Amygdala (tissue), 56 donors: ENCODE measurements at places on chromosomes 5 and 9.

GRCh38 chr5:154236011-154236410, 45.5 kb downstream of the GALNT10 start:
- no peak for DNase-seq

DNA sequence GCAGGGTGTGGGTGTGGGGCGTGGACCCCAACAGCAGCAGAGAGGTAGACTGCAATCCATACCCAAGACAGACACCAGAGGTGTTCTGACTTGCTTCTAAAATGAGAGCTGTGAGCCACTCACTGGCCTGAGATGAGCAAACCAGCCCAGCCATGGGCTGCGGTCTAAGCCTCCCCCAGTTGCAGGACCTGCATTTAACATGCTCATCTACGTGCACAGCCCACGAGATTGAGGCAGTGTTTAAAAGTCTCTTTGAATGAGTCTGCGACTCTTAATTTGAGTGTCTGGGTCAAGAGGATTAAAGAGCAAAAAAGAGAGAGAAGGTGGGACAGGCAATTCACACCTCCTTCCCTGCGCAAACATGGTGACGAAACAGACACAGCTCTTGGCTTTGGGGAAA, 5.9 kb downstream of the SURF4 start:
- no peak for DNase-seq

GRCh38 chr9:27722866-27723265, 149.6 kb upstream of the C9orf72 start:
- DNase-seq = no peak

DNA sequence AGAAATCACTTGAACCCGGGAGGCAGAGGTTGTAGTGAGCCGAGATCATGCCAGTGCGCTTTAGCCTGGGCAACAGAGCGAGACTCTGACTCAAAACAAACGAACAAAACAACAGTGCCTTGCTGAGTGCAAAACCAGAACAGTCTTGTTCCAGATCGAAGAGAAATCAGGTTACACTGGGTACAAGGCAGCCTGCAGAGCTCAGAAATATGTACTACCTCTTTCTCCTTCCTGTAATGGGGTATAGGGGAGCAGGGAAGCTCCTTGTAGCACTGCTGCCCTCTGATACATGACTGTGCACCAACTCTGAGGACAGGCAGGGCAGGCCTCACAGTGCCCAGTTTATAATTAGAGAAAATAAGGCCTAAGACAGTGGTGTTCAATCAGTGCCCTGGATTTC, 24.7 kb downstream of the TBC1D2 start:
- no peak for DNase-seq
